ENCODE measurements at places on chromosomes 7 and 10. TPM values are rescaled to one million over a fixed set of nuclear protein-coding genes. Genes with fewer than 3 reads are reported as not detected.

GRCh38 chr10:111200505-111201186 lies 123.8 kb downstream of the ADRA2A start:
- no peak for DNase-seq

GRCh38 chr7:4964506-4964905 lies 5.5 kb upstream of the MMD2 start:
- no peak for DNase-seq

SGCE gene
- polyA plus RNA-seq = 0.56 TPM

CALCR gene
- not detected for polyA plus RNA-seq

PFKFB3 gene
- 2.8 TPM for polyA plus RNA-seq

- DNase-seq = no peak
These were observed 565 bp downstream of the STRIP2 start for GRCh38 chr7:129434675-129435318.

GRCh38 chr10:114801411-114801813 lies 20.2 kb upstream of the FHIP2A start:
- DNase-seq = peak; percentile 92

SPDYE1 gene
- 0.08 TPM for polyA plus RNA-seq

DNA sequence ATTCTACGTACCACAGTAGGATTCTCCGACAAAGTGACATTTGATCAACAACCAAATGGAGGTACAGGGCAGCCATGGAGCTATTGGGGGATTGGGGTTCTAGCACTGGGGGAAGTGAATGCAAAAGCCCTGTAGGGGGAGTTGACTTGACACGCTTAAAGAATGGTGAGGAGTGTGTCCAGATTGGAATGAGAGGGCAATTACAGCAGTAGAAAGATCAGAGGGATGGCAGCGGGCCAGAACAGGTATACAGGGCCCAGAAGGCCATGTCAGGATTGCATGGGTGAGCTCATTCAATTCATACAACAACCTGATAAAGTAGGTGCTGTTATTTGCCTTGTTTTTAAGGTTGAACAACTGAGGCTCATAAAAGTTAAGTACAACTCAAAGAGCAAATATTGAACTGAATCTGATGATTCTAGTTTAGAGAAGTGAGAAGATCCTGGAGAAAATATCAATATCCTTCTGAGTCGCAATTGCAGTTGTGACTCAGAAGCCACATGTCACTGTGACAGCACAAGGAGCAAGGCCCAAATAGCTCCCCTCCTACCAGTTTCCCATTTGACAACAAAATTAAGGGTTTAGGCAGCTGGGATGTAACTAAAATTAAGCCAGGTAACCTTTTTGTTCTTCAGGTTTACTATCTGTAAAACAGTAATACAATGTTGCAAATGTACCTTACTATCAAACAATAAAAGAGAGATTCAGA lies 28.0 kb upstream of the CTTNBP2 start:
- DNase-seq = no peak

DNA sequence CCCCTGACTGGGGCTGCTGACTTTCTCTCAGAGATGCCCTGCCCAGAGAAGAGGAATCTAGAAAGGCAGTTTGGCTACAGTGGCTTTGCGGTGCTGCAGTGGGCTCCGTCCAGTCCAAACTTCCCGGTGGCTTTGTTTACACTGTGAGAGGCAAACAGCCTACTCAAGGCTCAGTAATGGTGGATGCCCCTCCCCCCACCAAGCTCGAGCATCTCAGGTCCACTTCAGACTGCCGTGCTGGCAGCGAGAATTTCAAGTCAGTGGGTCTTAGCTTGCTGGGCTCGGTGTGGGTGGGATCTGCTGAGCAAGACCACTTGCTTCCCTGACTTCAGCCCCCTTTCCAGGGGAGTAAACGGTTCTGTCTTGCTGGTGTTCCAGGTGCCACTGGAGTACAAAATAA lies 734.5 kb upstream of the LRRN3 start:
- no peak for DNase-seq

NUDT13 gene
- polyA plus RNA-seq = 0.69 TPM

THAP5 gene
- polyA plus RNA-seq = 21.0 TPM

- DNase-seq = peak; percentile 35
These were observed 8.7 kb downstream of the NCAPG2 start for GRCh38 chr7:158695726-158696452.

TDRD1 gene
- polyA plus RNA-seq = 0.32 TPM

DNA sequence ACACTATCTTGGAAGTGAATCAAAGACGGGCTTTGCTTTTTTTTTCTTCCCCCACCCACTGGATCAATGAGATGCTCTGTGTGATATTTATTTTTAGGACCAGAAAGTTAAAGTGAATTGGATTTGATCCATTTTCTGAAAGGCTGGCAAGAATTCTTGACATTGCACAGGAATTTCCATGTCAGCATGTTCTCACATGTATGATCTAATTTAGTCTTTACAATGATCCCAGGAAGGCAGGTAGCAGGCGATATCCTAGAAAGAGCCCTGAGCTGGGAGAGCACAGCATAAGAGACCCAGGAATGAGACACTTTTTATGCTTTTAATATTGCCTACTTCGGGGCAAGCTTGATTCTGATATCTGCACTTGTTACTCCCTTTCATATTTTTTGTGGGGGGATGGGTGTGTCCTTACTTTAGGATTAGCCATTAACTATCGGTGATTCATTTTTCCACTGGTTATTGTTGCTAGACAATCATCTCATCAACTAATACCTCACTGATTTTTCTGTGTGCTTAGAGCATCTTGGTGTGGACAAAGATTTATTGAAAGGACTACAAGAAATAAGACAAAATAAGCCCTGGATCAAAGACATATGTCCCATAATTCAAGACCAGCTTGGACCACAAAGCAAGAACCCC lies 58.1 kb downstream of the NRP1 start:
- DNase-seq = no peak

SLC29A4 gene
- polyA plus RNA-seq = 0.25 TPM

GRCh38 chr10:30447125-30447799 lies 13.3 kb downstream of the MAP3K8 start:
- DNase-seq = no peak

DNA sequence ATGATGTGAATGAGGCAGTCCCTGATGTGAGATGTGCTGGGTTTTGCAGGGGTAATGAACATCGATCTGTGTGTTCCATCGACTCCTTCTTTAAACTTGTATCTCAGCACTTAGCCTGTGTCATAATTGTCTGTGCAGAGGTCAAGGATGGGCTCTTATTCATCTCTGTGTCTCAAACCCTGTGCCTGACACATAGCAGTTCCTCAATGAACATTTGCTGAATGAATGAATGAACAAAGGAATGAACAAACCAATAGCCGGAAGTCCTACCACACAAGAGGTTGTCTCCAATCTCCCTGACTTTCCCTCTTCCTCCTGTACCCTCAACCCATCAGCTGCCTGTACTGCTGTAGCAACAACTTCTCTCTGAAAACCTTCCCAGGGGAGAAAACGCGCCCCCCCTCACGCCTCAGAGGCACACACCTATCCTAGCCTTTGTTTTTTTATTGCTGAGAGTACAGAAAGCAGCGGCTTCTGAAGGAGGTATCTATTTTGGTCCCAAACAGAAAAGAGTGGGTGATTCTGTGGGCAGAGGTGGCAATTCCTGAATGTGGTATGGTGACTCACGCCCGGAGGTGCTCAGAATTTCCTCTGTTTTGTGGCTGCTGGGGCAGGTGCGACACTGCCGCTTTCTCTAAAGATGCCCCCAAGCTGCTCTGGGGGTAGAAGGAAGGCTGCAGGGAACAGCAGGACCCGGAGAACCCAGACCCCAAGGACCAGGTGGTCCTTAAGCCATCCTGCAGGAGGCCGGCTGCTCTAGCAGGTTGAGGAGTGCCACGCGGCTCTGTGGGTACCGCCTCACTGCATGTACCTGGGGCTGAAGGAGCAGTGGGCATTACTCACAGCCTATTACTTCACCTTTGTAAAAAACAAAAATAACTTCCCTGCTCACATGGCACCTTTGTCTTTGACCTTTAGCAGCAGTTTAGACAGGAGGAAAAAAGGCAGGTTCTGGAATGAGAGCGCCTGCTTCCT lies 9.6 kb downstream of the IL2RA start:
- peak; percentile 71 for DNase-seq

MACC1 gene
- polyA plus RNA-seq = 0.12 TPM

GRCh38 chr7:132256721-132257212 lies 319.5 kb downstream of the PLXNA4 start:
- DNase-seq = no peak

GRCh38 chr7:111708072-111708471 lies 145.8 kb upstream of the IMMP2L start:
- no peak for DNase-seq

- DNase-seq = no peak
These were observed 24.3 kb upstream of the CALU start for GRCh38 chr7:128714701-128715495.

DNA sequence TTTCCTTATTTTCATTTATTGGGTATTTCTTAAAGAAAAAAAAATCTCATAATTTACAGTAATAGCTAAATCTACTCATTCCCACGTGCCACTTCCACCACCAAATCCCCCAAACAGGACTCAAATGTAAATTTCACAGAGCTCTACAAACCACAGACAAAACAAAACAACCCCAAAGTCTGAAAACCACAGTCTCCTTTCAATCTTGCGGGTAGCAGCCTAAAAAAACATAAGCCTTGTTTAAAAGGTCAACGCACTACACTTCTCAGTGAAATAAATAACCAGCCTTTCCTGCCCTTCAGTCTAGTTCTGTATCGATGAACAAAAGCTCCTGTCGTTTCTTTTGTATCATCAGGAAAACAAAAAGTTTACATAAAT lies 121.8 kb upstream of the AFAP1L2 start:
- DNase-seq = peak; percentile 19

- no peak for DNase-seq
These were observed 20.0 kb upstream of the LRRC17 start for GRCh38 chr7:102892631-102893278.

BTBD16 gene
- not detected for polyA plus RNA-seq

CHN2 gene
- polyA plus RNA-seq = not detected

- no peak for DNase-seq
These were observed 39.1 kb upstream of the GNAI1 start for GRCh38 chr7:80095545-80095944.

CC2D2B gene
- not detected for polyA plus RNA-seq

STX1A gene
- 3.1 TPM for polyA plus RNA-seq

All from CD4-positive, CD25-positive, alpha-beta regulatory T cell (primary cell).